ENCODE measurements at places on chromosomes 7 and 10.

- no peak overlapping the region for H3K4me3 ChIP-seq
- no peaks in the 10 kb centered on the region for H3K36me3 ChIP-seq
- H3K27me3 ChIP-seq, result peaks cover 5% of the 10 kb centered on the region
- no peak for DNase-seq
- no peak overlapping the region for H3K27ac ChIP-seq
Observed at GRCh38 chr7:21778953-21779352, 166.7 kb downstream of the CDCA7L start.

DNA sequence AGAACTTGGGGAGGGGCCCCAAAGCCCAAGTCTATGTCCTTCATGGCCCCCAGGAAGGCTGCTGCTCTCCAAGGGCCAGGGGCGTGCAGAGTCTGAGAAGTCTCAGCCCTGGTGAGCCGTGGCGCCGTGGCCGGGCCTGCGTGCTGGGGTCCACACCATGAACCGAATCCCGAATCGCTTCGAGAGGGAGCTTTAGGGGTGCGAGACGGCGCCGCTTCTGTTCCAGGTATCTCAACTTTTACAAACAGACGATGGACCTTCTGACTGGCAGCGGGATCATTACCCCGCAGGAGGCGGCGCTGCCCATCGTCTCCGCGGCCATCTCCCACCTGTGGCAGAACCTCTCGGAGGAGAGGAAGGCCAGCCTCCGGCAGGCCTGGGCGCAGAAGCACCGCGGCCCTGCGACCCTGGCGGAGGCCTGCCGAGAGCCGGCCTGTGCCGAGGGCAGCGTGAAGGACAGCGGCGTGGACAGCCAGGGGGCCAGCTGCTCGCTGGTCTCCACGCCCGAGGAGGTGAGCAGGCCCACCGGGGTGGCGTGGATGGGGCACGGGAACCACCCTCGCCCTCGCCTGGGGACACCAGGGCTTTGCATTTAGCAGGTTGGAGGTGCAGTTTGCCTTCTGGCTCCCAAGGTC is 12.7 kb downstream of the STRA8 start:
- no peaks in the 10 kb centered on the region for H3K4me1 ChIP-seq
- no peak overlapping the region for H3K4me3 ChIP-seq
- no peak overlapping the region for H3K27ac ChIP-seq
- no peaks in the 10 kb centered on the region for H3K36me3 ChIP-seq

DNA sequence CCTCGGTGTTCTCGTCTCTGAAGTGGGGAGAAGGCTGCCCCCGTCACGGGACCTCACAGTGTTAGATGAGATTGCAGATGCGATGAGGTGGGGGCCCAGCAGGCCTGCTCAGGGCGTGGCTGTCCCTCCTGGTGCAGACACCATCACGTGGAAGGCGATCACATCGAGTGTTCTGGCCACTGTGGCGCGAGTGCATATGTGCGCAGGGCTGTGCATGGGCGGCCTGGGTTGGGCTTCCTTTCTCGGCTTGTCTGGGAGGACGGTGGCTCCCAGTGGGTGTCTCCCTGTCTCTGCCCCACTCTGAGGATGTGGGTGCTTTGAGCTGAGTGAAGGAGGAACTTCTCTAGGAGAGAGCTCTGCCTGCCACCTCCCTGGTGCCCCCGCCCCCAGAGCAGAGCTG is 83.1 kb downstream of the LHPP start:
- no peak overlapping the region for H3K27ac ChIP-seq
- peaks cover 27% of the 10 kb centered on the region for H3K27me3 ChIP-seq
- DNase-seq, result peak; percentile 29
- peaks cover 16% of the 10 kb centered on the region for H3K4me1 ChIP-seq

- peak overlapping the region; percentile 49 for H3K27ac ChIP-seq
- peaks cover 29% of the 10 kb centered on the region for H3K36me3 ChIP-seq
- peaks cover 90% of the 10 kb centered on the region for H3K4me1 ChIP-seq
Observed at GRCh38 chr10:124645467-124646095, 98.6 kb downstream of the FAM53B start.

DNA sequence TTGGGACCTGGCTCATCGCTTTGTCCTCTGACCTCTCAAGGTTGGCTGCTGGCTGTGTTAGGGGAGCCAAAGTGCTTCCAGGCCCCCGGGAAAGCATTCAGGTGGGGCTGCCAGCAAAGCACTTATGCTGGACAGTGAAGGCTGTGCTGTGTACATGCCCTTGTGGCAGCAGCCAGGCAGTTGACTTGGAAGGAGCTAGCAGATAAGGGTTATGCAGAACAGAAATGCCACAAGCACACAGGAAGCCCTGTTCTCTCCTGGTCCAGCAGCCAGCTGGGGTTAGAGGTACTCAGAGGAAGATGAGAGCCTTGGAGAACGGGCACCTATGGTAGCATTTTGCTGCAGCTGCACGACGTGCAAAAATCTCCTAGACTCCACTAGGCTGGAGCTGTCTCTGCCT is 35.2 kb upstream of the OR9A4 start:
- DNase-seq, result no peak
- no peak overlapping the region for H3K27ac ChIP-seq
- H3K27me3 ChIP-seq, result no peaks in the 10 kb centered on the region
- no peaks in the 10 kb centered on the region for H3K36me3 ChIP-seq

DNA sequence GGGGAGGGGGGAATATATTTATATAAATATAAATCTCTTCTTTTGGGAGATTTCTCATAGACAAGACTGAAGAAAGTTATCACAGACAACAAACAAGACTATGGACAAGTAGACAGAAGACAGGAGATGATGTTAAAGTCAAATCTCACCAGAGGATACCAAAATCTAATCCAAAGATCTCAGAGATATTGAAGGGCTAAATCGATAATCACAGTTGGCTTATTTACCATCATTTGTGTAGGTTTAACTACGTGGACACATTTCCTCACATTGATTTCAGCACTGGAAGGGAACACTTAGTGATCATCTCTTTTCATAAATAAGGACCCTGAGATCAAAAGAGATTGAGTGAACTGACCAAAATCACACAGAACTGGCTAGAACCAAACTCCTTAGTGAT is 2.7 kb upstream of the INPP5F start:
- no peak for DNase-seq
- peaks cover 32% of the 10 kb centered on the region for H3K4me1 ChIP-seq
- peaks cover 2% of the 10 kb centered on the region for H3K36me3 ChIP-seq
- H3K4me3 ChIP-seq, result no peak overlapping the region

GRCh38 chr10:117878626-117879025 is 168.1 kb downstream of the RAB11FIP2 start:
- peaks cover 8% of the 10 kb centered on the region for H3K27me3 ChIP-seq
- DNase-seq, result no peak
- no peak overlapping the region for H3K4me3 ChIP-seq

- no peaks in the 10 kb centered on the region for H3K27me3 ChIP-seq
- no peak overlapping the region for H3K4me3 ChIP-seq
- DNase-seq, result no peak
- no peak overlapping the region for H3K27ac ChIP-seq
- no peaks in the 10 kb centered on the region for H3K4me1 ChIP-seq
- H3K36me3 ChIP-seq, result no peaks in the 10 kb centered on the region
Observed at GRCh38 chr10:18567343-18567856, 84.0 kb downstream of the NSUN6 start.

DNA sequence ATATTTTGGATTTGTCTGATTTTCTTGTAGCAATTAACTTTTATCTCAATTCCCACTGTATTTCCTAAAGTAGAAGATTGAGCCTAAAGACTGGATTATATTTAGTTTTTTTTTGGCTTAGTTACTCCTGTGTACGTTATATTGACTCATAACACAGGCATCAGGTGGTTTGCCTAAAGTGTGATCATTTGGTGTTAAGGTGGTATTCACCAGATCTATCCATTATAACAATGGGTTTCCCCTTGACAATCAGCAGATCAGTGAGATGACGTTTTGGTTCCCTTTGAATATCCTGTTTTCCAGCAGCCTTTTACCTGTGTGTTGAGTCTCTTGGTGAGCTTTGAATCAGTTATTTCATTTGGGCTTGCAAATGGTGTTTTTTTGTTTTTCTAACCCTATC is 18.1 kb downstream of the MAPK8 start:
- H3K4me1 ChIP-seq, result peaks cover 1% of the 10 kb centered on the region
- H3K27ac ChIP-seq, result no peak overlapping the region
- H3K36me3 ChIP-seq, result no peaks in the 10 kb centered on the region
- no peak overlapping the region for H3K4me3 ChIP-seq
- H3K27me3 ChIP-seq, result no peaks in the 10 kb centered on the region

- H3K27me3 ChIP-seq, result no peaks in the 10 kb centered on the region
- H3K36me3 ChIP-seq, result no peaks in the 10 kb centered on the region
- H3K4me1 ChIP-seq, result no peaks in the 10 kb centered on the region
- no peak for DNase-seq
Observed at GRCh38 chr10:112883360-112884178, 66.5 kb upstream of the TCF7L2 start.

DNA sequence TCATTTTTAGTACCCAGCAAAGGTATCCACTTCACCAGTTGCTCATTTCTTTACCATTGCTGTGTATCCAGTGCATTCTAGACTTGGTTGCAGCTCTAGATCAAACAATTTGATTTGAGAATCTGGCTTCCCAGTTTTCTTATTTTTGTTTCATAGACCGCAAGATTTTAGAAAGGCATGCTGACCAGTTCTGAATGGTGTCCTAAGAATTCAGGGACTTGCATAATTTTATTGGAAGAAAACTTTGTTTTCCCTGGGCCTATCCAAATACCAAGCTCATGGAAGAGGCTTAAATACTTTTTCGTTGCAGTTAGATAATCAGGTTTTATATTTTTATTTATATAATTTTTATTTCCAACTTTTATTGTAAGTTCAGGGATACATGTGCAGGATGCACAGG is 58.3 kb downstream of the BICC1 start:
- H3K4me1 ChIP-seq, result no peaks in the 10 kb centered on the region
- no peaks in the 10 kb centered on the region for H3K27me3 ChIP-seq
- H3K36me3 ChIP-seq, result no peaks in the 10 kb centered on the region
- DNase-seq, result no peak
- no peak overlapping the region for H3K27ac ChIP-seq

- peak overlapping the region; percentile 69 for H3K27ac ChIP-seq
- H3K4me1 ChIP-seq, result peaks cover 44% of the 10 kb centered on the region
- H3K27me3 ChIP-seq, result peaks cover 100% of the 10 kb centered on the region
- DNase-seq, result peak; percentile 28
Observed at GRCh38 chr7:27184337-27185012, 557 bp downstream of the HOXA11 start.

DNA sequence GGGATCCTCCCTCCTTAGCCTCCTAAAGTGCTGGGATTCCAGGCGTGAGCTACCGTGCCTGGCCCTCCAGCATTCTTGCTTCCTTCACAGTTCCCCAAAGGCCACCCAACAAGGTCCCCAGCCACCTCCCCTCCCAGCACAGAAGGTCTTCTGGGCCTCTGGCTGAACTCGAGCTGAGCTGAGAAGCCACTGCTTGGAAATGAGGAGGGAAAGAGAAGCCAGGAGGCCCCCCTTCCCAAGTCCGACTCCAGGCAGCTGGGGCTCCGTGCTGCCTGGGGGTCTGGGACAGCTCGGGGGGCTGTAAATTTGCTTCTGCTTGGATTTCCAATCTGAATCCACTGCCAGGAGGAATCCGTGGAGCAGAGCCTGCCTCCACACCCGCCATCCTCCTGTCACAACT is 5.5 kb upstream of the EPO start:
- H3K36me3 ChIP-seq, result no peaks in the 10 kb centered on the region
- no peaks in the 10 kb centered on the region for H3K4me1 ChIP-seq

DNA sequence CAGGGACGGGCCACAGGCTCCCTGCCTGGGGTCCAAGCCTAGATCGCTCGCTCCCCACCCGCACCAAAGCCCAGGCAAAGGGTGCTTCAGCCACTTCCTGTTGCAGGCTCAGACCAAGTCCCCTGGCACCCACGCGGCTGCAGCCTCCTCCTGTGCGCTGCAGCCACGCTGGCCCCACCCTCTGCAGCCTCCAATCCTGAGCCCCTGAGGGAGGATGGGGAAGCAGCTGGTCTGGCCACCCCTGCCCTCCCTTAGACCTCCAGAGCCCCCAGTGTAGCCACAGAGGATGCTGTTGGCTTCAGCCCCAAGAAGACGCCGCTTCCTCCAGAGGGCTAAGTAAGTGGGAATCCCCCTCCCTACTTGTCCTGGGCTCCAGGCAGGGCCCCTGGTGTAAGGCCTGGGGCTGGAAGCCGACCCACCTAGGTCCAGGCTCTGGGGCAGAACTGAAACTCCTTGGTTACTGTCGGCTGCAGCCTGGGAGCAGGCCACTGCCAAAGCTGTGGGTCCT is 9.4 kb downstream of the LIMK1 start:
- H3K36me3 ChIP-seq, result peaks cover 13% of the 10 kb centered on the region
- no peak overlapping the region for H3K4me3 ChIP-seq
- H3K4me1 ChIP-seq, result peaks cover 28% of the 10 kb centered on the region
- DNase-seq, result no peak
- H3K27me3 ChIP-seq, result no peaks in the 10 kb centered on the region

DNA sequence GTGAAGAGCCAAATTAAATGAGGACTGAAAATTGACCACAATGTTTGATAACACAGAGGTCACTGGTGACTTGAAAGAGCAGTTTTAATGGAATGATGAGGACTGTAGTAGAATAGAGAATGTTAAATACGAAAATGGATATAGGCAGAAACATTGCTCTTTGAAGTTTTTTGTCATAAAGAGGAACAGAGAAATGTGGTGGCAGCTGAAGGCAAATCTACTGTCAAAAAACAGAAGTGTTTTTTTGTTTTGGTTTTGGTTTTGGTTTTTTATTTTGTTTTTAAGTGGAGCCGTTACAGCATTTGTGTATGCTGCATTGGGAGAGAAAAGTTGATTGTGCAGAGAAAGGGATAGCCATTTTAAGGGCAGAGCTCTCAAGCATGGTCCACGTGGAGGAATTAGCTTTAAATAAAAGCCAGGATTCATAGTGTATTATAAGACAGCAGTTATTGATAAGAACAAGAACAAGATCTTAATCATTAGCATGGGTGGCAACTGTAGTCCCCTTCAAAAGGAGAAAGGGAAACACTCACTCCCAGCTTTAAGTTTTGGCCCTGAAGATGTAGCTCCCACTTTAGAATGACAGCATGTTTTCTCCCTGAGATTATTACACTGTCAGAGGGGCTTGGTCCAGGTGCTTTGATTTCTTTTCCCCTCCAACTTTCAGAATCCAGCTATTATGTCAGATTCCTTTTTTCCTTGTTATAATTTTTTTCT is 156.7 kb upstream of the BET1 start:
- H3K27me3 ChIP-seq, result no peaks in the 10 kb centered on the region
- H3K4me1 ChIP-seq, result peaks cover 5% of the 10 kb centered on the region
- no peak for DNase-seq
- H3K27ac ChIP-seq, result no peak overlapping the region
- H3K4me3 ChIP-seq, result peak overlapping the region; percentile 22
- no peaks in the 10 kb centered on the region for H3K36me3 ChIP-seq

DNA sequence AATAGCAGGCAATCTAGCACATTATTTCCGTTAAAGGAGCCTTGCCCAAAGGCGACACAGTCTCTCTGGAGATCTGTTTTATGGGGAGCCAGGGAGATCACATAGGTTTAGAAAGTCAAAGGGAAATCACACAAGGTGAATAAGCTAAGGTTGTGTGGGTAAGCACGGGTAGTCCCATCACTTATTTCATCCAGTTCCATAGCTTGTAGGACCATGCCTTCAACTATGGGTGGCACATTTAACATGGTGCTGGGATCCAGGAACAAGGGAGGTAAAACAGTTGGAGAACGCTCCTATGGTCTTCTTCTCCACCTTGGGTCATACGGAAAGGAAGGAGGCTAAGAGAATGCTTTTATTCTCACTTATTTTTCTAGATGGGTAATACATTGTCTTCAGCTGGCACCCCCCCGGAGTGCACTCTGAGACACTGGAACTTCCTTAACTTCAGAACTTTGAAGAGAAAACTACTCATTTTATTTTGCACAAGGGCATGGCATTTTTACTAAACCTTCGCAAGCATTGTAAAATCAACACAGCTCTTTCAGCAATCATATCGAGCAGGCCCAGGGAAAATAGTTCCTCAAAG is 435.4 kb downstream of the KIF20B start:
- H3K4me3 ChIP-seq, result no peak overlapping the region
- DNase-seq, result no peak
- peaks cover 1% of the 10 kb centered on the region for H3K36me3 ChIP-seq
- H3K4me1 ChIP-seq, result no peaks in the 10 kb centered on the region

All from activated naive CD4-positive, alpha-beta T cell treated with anti-CD3 and anti-CD28 coated beads, Interleukin-2, amount 10 ng/mL, durations not matched to agents 7 days and 5 days (primary cell).